Stimulated activated naive CD4-positive, alpha-beta T cell treated with Interleukin-2 at 50 U/mL for 16 hours (primary cell): ENCODE measurements at places on chromosomes 4 and X.

DNA sequence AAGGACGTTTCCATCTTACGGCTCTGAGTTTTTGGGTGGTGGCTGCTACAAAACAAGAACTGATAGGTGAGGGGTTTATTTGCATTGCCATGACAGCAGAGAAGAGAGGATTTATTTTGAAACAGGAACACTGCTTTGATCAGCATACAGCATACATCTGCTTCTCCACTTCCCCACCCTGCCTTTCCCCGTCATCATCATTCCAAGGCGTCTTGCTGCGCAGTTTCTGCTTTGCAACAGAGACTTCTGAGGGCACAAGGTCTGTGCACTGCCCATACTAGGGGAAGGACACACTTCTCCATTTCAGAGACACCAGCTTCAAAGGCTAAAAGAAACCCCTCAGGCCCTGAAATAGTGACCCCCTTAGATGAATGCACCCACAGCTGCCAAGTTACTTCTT is 19.1 kb downstream of the STARD8 start:
- no peak for DNase-seq

GRCh38 chrX:114344756-114345349 is 239.0 kb upstream of the HTR2C start:
- DNase-seq, result no peak

DNA sequence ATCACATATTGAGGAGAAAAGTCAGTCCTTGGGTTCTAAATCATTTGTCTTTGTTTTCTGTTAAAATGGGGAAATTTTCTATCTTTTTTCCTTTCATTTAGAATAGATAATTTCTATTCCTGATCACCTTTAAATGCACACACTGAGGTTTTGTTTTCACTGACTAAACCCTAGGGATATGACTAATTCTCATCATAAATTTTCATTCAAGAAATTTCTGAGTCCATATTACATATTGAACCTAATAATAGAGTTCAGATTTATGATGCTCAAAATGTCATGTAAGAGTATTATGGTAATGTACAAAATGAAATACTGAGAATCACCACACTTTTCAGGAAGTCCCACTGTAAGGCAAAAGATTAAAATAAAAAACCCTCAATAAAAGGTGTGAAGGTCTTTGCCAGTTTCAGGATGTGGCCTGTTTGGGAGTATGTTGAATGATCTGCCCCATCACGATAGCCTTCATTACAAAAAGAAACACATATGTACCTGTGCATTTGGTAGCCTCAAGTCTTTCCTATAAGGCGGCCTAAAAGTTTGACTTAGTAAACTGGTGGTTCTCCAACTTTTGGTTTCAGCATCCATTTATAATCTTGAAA is 49.4 kb downstream of the LEF1 start:
- DNase-seq, result no peak

DNA sequence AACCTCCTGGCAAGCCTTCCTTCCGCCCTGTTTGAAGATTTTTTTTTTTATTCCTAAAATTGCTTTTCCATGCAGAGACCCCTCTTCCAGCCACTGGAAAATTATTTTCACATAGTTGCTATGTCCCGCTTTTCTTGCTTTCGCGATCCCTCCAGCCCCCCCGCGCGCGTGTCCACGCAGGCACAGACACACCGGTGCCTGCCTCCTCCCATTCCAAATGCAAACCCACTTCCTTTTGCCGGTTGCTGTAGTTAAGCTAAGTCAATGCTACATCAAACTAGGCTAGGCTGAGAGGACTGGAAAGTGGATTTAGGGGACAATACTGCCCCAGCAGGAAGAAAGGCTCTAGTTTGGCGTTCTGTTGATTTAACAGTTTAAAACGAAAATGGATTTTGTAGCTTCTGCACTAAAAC is 111.0 kb downstream of the DHX15 start:
- DNase-seq, result no peak

- DNase-seq, result no peak
These were observed 6.2 kb downstream of the ARFIP1 start for GRCh38 chr4:152785639-152786615.

GRCh38 chrX:85544609-85545008 is 165.1 kb upstream of the POF1B start:
- no peak for DNase-seq

DNA sequence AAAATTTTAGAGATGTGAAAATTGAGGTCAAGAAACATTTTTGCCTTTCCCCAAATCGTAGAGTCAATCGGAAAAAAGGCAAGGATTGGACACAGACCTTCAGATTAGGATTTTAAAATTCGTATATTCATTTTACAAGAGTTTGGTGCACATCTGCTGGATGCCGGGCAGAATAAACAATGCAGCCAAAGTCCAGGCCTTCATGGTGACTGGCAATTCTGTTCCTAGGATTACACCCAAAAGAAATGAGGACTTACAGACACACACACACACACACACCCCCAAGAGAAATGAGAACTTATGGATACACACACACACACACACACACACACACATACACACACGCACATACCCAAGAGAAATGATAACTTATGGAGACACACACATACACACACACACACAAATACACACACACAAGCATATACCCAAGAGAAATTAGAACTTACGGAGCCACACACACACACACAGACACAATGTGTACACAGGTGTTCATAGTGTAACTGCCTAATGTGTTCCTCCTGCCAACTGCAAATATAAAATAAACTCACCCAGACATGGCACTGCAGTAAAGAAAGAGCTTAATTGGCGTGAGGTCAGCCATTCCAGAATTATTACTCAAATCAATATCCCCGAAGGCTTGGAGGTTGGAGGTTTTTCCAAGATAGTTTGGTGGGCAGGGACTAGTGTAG is 165.7 kb upstream of the STS start:
- no peak for DNase-seq

DNA sequence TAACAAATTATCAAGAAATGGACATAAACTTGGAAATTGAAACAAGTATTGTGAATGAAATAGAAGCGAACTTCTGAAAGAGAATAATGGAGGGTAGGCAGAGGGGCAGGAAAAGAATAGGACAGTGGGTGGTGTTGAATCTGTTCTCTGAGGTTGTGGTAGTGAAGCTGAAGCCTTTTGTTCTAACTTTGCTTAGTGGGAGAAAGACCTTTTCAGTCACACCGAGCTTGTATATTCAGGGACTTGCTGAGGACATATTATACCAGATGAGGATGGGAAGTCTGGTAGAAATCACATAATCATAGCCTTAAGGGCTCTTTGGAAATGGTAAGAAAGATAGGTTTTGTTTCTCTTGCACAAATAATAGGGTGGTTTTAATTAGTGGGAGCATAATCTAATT is 115.4 kb upstream of the NDST4 start:
- DNase-seq, result no peak

GRCh38 chr4:168101026-168101425 is 8.7 kb downstream of the ANXA10 start:
- DNase-seq, result no peak

GRCh38 chr4:91089178-91089577 is 962.0 kb downstream of the CCSER1 start:
- DNase-seq, result no peak

DNA sequence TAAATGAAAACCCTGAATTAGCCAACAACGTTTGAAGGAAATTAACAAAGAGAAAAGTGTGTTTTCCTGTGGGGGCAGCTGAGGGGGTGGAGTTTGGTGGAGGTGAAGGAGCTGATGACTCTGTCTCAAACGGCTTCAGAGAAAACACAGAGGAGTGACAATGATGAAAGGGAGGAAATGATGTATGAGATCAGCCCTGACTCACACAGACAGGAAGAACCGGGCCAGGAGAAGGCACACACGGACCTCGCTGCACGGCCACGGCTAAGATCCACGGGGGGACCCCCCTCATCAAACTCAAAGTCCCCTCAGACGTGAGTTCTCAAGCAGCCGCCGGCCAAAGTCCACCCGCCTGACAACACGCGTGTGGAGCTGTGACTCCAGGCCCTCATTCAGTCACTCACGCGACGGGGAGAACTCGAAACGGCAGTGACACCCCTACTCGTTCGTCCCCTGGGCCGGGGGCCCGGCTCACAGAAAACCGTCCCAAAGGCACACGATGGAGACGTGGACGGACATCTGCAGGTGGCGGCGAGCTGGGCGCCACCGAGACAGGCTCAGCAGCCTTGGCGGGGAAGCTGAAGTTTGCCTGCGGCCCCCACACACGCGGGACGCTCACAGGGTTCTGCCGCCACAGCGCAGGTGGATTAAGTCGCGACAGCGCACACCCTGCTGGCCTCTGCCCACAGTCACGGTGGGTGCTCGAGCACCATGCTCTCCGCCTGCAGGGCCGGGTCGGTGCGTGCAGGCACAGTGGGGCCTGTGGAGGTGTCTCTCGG is 28.8 kb downstream of the PPP2R3B start:
- DNase-seq, result peak; percentile 19
